ENCODE measurements at places on chromosomes 5 and 9.

DNA sequence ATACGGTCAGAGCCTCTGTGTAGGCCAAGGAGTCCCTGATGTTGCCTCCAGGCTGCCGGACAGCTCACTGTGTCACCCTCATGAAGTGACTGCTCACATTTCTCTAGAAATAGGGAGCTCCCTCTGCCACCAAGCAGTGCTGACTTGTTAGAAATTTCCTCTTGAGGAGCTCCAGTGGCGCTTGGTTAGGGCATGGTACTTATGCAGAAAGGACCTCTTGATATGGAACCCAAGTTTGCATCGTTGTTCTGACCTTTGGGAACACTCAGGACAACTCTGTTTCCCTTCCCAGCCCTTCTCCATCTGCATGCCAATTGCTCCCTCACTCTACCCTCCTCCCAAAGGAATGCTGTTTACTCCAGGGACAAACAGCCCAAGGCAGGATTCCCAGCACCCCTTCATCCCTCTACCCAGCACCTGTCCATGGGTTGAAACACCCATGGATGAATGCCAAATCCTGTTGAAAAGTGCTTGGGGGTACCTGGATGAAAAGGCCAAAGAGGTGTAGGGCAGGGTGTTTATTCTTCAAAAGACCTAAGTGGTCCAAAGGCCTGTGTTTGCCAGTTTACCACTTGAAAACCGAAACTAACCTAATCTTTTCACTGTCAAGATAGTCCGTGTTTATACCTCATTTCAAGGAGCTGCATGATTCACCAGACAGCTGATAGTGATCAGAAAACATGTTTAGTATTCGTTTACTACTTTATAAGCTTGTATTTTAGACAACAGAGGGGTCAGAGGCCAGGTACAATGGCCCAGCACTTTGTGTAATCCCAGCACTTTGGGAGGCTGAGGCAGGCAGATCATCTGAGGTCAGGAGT, 51.1 kb downstream of the KLF4 start:
- DNase-seq = no peak

DNA sequence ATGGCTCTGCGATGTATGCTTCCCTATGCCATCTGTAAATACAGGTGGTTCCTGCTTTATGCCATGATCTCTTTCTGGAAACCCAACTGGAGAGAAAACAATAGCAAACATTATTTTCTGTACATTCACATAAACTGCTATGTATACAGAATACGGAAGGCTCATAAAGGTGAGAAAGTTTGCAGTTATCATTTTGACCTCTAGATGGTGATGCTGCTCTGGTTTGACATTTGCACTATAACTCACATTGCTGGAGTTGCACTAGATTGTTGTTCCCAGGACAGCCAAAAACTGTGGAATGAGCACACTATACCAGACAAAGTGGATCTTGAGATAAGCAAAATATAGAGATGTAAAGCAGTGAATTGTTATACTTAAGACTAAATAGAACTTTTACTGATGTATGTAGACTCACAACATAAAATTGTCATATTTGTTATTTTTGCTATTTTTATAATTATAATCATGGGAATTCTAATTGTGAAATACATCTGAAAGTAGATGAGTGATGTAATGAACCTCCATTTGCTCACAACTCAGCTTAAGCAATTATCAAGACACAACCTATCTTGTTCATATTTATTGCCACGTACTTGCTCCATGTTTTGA, 246.5 kb downstream of the PTPRD start:
- DNase-seq = peak; percentile 29

DNA sequence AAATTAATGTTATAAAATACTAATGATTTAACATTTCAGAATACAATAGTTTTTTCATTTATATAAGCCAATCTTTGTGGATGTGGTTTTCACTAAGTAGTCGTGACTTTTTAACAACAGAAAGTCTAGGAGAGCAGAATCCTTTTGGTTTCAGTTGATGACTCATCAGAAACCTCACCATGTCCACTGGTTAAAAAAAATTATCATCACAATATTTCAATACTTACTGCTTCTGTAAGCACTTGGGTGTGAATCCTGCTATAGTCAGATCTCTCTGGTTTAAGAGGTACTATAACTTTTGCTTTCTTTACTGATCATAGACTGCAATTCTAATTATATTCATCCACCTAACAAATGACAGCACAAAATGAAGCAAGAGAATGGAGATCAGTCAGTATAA, 77.2 kb downstream of the MRPS30 start:
- DNase-seq = peak; percentile 87

GRCh38 chr9:110874963-110875674, 163.2 kb downstream of the LPAR1 start:
- no peak for DNase-seq

DNA sequence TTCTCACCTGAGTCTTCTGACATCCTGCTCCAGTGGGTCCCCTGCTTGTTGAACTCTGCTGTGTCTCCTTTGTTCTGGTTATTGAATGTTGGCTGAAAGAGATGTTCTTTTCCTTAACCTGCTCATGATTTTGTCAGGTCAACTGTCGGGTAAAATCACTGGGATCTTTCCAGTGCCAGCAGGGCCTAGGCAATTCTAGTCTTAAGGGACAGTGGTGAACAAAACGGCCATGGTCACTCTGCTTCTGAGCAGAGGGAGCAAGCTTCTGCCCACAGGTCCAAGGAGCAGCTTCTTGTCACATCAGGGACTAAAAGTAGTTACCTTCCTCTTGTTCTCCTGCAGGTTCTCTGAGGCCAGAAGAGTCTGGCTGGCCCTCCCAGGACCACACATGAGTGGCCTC, 65.6 kb downstream of the SEC61B start:
- no peak for DNase-seq

DNA sequence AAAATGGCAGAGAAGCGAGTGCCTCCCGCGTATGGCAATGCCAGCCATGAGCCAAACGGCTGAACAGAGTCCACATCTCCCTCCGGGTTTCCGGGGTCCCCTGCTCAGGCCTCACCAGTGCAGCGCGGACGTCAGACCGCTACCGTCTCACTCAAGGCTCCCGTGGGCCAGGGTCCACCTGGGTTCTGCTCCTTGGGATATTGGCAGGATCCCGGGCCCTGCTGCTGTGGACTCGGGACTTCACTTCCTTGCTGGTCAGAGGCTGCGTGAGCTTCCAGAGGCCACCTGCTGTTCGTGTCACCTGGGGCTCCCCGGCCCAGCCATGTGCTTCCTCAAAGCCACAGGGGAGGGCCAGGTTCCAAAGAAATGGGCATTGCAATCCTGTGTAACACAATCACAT, 38.4 kb upstream of the CLPTM1L start:
- DNase-seq = no peak

DNA sequence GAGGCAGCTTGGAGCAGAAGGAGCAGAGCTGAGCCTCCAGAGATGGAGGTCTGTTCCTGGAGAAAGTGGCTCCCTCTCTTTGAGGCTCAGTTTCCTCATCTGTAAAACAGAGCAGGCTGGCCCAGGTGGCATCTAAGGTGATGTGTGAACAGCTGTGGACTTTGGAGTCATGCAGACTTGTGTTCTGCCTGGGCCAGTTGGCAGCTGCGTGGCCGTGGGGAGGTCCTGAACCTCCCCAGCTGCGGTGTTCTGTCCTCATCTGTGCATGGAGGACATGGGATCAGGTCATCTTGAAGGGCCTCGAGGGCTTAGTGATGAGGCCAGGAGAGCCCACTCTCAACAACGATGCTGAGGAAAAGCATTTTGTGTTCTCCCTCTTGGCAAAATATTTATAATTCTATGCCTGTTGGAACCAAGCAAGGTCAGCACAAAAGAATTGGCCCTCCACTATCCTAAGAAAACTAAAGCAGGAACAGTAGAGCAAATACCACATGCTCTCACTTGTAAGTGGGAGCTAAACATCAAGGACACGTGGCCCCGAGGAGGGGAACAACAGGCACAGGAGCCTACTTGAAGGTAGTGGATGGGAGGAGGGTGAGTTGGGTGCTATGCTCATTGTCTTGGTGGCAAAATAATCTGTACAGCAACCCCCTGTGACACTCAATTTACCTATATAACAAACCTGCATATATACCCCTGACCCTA, 63.2 kb upstream of the COL15A1 start:
- DNase-seq = no peak

DNA sequence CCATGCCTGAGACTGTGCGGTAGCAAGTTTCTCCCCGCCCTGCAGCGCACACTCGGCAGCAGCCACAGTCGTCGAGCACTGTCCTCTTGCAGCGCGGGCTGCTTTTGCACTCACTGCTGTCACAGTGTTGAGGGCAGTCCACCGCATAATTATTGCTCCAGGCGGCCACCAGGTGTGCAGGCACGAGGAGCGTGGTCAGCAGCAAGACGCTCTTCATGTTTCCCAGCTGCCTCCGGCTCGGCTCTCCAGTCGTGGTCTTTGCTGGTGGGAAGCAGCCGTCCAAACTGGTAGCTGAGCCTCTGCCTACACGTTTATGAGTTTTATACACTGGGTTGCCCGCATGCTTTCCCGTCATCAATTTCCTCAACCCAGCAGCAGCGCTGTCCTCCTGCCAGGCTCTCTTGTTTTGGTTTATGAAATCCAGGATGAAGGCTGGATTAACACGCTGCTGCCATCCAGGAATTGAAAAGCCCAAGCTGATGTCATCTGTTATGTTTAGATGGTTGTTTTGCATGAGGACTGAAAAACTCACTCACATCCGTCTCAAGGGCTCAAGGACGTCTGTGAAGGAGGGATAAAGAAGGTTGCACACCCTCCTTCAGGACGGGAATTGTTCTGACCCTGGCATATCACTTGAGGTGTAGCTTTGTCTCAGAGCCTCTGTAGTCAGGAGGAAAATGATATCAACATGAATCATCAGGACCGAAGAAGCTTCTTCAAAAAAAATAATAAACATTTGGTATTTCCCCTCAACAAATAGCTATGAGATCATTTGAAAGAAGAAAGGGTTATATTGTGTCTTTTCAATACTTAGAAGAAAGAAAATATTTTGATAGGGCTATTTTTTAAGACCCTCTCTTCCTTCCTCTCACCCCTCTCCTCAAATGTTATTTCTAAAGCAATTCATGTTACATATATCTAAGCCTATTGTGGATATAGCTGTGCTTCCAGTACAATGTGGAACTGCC, at the start of gene ESM1:
Gene ESM1 (minus strand): TSS at position 293 of the 968 bp plus-strand sequence. CDS start 76 bp downstream, at position 217.
- DNase-seq = peak; percentile 71

GRCh38 chr5:151570058-151570457, 21.1 kb downstream of the FAT2 start:
- peak; percentile 88 for DNase-seq
